ENCODE measurements at places on chromosomes 13 and 19. TPM values are rescaled to one million over a fixed set of nuclear protein-coding genes. Genes with fewer than 3 reads are reported as not detected.

Gene SHISA7
- not detected for total RNA-seq

Gene MYCBP2
- total RNA-seq, result 169 TPM

Gene ZNF700
- total RNA-seq, result 11.2 TPM

Gene LGALS14
- not detected for total RNA-seq

Gene ZNF432
- total RNA-seq, result 6.5 TPM

Gene ZSCAN5C
- not detected for total RNA-seq

Gene ZNF729
- not detected for total RNA-seq

Gene C1QTNF9
- total RNA-seq, result not detected

Gene ICAM4
- total RNA-seq, result 0.85 TPM

Gene HIPK4
- total RNA-seq, result 0.05 TPM

Gene TMEM38A
- 2.7 TPM for total RNA-seq

Gene KLK14
- total RNA-seq, result not detected

- no peak for DNase-seq
These were observed 43.8 kb downstream of the KLF12 start for GRCh38 chr13:74090397-74090796.

- no peak for DNase-seq
These were observed 112.5 kb downstream of the SACS start for GRCh38 chr13:23320926-23321534.

- DNase-seq, result no peak
These were observed 5.1 kb downstream of the ATP12A start for GRCh38 chr13:24685314-24685713.

DNA sequence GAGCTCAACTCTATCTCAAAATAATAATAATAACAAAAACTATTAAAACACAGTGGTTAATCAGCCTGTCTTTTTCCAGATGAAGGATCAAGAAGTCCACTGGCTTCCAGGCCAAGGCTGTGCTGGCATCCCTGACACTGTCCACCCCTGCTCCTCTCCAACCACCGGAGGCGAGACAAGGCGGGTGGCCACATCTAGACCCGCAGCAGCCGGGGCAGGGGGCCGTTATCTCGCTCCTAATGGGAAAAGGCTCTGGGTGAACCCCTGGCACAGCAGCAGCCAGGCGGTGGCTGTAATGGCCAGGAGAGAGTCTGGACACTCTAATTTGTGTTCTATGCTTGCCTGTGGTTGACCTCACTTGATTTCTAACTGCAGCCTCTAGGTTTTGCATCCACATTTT lies 158.0 kb upstream of the SOX1 start:
- DNase-seq, result no peak

DNA sequence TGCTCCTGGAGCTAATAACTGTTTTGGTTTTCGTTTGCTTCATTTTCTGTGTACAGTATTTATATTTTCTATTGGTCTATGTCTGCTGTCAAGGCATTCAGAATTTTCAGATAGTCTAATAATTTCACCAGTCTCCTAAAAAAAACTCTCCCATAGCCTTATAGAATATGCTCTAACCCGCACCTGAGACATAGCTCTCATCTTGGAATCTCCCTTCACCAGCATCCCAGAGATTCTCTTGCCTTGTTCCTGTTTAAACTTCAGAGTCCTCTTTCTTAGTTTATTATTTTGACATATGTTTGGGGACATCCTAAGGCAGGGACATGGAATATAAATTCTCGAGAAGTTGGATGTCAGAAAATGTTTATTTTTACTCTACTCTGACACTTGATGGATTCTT lies 58.3 kb upstream of the MED4 start:
- no peak for DNase-seq

DNA sequence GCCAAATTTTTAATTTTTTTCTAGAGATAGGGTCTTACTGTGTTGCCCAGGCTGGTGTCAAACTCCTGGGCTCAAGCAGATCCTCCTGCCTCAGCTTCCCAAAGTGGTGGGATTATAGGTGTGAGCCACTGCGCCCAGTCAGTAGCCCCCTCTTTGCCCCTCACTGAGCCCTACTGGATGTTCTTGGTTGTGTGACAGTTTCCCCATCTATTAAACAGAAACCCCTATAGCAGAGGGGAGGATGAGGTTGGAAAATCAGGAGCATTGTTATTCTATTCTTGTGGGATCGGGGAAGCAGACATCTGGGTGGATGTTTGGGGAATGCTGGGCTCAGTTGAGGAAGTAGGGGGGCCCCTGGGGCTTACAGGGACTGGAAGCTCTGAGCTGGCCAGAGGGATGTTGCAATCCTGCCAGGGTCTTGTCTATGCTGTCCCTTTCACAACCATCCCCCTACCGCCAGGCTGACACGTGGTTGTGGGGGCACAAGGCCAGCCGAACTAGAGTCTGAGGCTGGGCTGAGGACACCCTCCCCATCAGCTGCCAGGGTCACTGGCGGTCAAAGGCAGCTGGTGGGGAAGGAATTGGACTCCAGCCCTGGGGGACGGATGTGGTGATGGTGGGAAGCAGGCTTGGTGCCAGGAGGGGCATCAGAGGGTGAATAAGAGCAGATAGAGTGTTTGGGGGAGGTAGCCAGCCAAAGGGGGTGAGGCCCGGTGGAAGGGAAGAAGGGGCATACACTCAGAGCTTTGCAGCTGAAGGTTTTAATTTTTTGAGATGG lies 10.9 kb downstream of the APOC1 start:
- no peak for DNase-seq

DNA sequence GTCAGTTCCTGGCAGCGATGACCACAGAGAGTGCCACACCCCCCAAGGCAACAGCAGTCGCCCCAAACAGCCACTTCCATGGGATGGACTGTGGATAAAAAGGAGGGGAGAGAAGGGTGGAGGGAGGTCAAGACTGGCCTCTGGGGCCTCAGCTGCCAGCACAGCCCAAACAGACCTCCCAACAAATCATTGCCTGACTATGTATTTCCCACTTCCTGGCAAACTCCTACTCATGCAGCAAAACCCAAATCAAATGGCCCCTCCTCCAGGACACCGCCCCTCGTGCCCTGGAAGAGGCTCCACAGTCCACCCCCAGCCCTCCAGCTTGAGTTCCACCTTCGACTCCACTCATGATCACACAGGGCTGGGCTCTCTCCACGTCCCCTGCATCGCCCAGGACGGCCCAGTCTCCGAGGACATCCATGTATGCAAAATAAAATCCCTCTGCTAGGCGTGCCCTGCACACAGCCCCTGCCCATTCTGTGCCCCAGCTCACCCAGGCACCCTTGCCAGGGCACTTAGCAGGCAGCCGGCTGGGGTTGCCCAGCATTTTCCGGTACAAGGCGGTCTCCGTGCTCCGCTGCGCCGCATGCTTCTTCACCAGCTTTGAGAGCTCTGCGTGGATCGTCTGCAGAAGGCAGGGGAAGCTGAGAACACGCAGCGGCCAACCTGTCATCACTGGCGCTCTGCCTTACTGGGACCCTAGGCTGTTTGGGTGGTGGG lies 10.5 kb upstream of the ELL start:
- DNase-seq, result no peak

- DNase-seq, result peak; percentile 44
These were observed 1.4 kb downstream of the MYCBP2 start for GRCh38 chr13:77325371-77325980.

DNA sequence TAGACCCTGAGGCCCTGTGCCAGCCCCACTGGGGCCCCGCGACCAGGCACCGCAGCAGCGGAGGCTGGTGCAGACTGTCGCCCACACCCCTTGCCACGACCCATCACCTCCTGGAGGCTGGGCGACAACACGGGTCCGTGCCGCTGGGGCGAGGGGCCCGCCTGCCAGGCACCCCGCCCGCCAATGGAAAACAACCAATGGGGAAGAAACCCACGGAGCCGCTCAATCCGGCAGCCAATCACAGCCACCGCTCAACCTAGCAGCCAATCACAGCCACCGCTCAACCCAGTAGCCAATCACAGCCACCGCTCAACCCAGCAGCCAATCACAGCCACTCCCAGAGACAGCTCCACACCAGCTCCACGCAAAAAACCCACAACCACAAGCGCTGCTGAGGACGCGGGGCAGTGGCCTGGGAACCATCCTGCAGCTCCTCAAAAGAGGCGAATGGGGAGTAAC lies 29.7 kb downstream of the GPX4 start:
- DNase-seq, result peak; percentile 36

DNA sequence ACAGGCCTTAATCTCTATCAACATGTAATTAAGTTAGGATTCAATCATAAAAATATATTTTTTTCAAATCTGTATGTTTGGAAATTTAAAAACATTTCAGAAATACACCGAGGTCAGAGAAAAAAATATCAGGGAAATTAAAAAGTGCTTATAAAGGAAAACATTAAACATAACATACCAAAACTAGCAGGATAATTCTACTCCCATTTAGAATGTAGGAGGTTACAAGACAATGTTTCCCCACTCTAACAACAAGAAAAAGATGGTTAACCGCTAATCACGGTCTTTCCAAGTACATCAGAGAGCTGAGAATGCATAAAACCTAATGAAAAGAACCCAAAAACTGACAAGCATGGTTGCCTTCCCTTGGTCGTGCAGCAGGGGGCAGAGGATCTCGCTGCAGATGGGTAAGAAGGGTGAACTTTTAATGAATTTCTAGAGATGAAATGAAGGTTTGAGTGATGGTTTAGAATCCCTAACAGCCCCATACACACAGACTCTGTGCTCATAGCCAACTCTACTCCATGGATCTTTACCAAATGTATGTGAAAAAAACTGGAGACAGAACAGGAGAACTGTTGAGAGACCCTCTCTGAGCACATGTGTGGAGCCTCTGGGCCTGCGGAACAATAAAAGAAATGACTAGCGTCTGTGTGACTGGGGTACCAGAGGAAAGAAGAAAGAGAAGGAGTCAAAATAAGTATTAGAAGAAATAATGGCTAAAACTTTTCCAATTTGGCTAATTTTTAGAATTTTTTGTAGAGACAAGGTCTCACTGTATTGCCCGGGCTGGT lies 51.3 kb upstream of the LSM14A start:
- DNase-seq, result peak; percentile 71

DNA sequence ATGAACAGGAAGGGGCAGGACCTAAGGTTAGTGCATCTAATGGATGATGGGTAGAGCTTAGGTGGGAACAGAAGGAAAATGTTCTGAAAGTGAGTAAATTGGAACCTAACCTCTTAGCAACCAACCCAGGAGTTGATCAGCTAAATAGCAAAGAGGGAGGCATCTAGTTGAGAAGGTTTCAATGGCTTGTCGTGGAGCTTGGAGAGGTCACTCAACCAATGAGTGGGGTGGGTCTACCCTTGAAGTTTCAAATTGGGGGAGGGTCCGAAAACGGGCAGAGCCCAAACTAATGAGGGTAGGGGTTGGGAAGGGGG lies 5.7 kb upstream of the SHKBP1 start:
- DNase-seq, result no peak

- no peak for DNase-seq
These were observed 49.5 kb upstream of the PABPC3 start for GRCh38 chr13:25046274-25046984.

DNA sequence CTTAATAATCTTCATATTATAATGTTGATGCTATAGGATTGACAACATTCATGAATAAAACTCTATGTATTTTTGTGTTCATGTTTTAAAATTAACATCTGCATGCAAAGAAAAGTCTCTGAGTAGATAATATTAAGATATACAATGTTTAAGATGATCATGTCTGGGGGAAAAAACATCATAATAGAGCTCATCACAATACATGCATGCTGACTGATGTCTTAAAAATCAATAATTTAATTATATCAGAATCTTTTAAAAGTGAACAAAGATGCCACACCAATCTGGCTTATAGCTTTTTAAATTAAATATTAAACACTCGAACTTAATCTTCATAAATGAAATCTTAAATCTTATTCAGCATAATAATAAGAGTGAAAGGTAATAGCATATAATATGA lies 933.9 kb upstream of the MIR17HG start:
- DNase-seq, result no peak

- no peak for DNase-seq
These were observed 141.3 kb upstream of the FBXL3 start for GRCh38 chr13:77168237-77168636.

- DNase-seq, result no peak
These were observed 328.6 kb downstream of the TBC1D4 start for GRCh38 chr13:75153386-75153785.

DNA sequence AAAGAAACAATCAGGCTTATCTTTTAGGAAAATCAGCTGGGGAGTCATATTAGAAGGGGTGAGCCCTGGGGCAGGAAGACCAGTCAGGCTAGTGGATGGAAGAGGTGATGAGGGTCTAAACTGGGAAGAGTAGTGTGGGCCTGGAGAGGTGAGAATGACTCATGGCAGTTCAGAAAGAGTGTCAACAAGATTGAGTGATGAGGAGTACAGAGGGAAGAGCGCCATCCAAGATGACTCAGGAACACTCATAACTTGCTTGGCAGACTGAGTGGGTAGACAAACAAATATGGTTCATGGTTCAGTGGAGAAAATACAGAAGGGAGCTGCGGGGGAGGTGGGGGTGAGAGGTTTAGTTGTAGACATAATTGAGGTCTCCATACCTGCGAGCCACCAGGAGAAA lies 17.3 kb upstream of the CLDN10 start:
- peak; percentile 75 for DNase-seq

DNA sequence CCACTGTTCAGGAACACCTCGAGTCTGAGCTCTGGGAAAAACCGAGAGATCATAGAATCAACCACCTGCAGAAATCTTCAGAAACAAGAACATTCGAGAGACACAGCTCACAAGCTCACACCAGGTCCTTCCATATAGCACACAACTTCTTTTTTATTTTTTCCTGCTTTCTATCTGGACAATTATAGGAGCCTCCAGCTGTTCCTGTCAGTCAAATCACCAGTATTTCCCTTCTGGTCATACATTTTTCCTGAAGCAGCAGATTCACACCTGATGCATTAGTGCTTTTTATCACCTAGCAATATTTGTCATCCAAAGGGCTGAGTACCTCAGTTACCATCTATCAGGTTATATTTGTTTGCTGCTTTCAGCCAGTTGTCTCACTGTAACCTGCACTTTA lies 323.5 kb downstream of the FOXO1 start:
- no peak for DNase-seq

DNA sequence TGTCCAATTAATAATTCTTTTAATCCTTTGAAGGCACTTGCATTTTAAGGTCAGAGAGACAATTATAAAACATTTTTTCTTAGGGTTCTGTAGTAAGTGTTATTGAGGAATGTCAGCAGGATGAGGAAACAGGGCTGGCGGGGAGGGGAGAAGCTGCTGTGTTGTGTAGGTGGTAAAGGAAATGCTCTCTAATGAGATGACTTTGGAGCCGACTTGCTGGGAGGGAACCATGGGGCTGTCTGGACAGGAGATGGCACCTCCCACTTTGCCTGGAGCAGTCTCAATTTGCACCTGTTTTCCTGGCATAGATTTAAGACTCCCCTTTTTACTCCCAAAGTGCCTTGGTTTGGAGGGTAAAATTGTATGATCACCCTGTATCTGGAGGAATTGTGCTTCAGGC lies 230.4 kb downstream of the ATP8A2 start:
- no peak for DNase-seq

- DNase-seq, result no peak
These were observed 904 bp upstream of the SOX1 start for GRCh38 chr13:112065867-112066623.

Measured in dermis blood vessel endothelial cell (primary cell).